ENCODE measurements at places on chromosomes 13 and 19.

DNA sequence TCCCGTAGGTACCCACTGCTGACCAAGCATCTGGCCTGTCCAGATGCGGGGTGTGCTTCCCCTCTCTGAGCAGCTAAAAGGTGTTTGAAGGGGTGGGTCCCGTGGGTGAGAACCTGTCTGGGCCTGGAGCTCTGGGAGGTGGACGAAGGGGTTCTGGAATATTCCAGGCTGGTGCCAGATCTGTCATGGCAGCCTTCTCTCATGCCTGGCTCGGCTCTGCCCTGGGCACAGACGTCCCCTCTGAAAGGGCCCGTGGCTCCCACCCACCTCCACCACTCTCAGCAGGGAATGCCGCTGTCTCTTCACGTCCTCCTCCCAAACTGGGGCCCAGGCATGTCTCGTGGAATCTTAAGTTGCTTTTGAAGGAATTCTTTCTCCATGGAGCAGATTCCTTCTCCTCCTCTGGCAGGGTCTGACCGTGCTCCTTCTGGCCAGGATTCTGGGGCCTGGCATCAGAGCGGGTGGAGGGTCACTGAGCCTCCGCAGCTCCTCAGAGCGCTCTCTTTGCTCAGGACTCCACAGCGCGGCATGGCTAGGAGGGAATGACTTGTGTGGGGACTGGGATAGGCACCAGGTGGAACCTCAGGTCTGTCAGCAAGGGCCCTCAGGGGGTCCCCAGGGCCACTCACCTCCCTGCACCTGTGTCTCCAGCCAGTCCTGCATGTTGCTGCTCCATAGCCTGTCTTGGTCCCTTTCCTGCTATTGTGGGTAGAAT lies 5.9 kb upstream of the MCF2L start:
- no peak for DNase-seq

DNA sequence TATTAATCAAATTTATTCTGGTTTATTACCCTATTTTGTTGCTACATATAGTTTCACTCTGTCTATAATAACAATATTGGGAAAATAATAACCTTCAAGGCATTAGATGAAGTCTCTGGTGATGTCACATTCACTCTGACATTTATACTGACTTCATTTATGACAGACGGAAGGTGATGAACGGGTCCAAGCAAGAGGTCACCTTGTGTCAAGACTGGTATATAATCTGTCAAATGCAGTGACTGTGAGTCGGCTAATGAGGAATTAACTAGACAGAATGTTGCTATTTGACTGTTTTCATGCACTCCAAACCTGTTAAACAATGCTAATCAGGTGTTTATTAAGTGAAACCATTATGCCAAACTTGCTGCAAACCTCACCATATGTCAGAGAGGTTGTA lies 800.5 kb upstream of the KLHL1 start:
- DNase-seq, result no peak

- no peak for DNase-seq
These were observed 153.9 kb downstream of the DACH1 start for GRCh38 chr13:71712988-71713653.

DNA sequence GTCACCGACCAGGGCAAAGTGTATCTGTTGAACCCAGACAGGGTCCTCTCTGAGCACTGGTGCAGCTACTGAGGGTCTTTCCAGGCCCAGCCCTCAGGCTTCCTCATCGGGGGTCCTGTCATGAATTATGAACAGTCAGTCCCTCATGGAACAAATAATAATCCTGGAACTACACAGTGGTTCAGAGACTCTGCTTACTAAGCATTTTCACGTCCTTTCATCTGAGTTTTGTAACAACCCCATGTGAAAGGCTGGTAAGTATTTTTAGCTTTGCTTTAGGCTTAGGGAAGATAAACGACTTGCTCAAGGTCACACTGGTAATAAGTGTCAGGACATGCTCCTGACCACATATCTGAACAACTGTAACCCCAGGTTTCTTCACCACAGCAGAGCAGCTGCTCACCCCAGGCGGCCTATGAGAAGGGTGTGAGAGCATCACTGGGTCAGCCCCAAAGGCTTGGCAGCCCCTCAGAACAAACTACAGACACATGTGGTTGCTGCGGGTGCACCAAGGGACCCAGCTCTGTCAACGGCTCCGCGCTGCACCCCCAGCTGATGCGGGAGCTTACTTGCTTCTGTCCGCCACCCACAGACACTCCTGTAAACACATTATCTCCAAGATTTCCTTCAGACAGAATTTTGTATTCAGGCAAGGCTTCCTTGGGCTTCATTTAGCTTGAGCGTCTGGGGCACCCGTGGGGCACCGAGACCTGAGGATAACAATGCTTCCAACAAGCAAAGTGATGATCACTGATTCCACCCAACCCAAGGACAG lies 19.4 kb upstream of the GSX1 start:
- no peak for DNase-seq

GRCh38 chr13:23069566-23069965 lies 111.2 kb upstream of the SGCG start:
- no peak for DNase-seq
